ENCODE measurements at places on chromosomes 7 and 10. TPM values are rescaled to one million over a fixed set of nuclear protein-coding genes. Genes with fewer than 3 reads are reported as not detected.
A peak's percentile ranks its signal among the peaks of the same experiment; 100 is the strongest.

DNA sequence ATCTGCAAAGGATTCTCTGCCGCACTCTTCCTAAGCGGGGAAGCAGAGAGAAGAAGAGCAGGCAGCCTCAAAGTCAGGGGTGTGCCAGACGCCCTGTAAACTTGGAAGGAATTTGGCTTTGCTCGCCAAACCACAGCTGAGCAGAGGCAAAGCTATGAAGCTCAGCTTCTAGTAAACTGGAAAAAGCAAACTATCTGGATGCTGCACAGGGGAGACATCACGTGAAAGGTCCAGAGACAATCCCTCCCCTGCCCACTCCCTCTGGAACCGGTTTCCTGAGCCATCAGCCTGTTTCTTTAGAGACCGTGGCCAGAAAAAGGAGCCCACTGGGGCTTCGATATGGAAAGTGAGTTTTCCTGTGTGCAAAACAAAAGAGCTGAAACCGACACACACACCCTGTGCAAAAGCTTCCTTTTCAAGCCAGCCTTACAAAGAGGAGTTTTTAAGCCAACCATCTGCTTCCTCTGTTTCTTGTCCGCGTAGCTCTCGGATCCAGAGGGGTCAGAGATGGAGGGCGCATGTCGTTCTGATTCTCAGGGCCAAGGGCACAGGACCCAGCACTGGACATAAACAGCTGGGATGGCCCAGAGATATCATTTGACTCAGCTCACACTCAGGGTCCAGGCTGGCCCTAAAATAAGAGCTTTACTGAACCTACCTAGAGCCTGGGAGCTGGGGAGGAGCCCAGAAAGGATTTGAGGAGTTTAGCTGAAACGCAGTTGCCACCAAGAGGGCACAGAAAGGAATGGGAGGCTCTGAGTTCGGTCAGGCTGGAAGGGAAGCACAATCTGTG, 58.2 kb upstream of the DNAAF5 start:
- peak; percentile 62 for DNase-seq

GRCh38 chr10:96497391-96497790, 16.3 kb downstream of the TLL2 start:
- DNase-seq = no peak

DNA sequence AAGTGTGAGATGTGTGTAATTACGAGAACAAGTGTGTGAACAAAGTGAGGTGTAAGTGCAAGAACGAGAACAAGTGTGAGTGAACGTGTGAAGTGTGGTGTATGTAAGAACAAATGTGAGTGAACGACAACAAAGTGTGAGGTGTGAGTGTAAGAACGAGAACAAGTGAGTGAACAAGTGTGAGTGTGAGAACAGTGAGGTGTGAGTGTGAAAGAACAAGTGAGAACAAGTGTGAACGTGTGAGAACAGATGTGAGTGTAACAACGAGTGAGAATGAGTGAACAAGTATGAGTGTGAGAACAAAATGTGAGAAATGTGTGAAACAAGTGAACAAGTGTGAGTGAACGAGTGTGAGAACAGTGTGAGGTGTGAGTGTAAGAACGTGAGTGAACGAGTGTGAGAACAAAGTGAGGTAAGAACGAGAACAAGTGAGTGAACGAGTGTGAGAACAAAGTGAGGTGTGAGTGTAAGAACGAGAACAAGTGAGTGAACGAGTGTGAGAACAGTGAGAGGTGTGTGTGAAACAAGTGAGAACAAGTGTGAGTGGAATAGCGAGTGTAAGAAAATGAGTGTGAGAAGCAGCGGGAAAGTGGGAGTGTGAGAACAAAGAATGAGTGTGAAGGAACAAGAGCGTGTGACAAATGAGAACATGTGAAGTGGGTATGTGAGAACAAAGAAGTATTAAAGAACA, 47.2 kb downstream of the ESYT2 start:
- DNase-seq = no peak

The TEX47 gene
- not detected for polyA plus RNA-seq

The SLIT1 gene
- 0.02 TPM for polyA plus RNA-seq

GRCh38 chr10:80412486-80412885, 4.1 kb downstream of the PRXL2A start:
- no peak for DNase-seq

DNA sequence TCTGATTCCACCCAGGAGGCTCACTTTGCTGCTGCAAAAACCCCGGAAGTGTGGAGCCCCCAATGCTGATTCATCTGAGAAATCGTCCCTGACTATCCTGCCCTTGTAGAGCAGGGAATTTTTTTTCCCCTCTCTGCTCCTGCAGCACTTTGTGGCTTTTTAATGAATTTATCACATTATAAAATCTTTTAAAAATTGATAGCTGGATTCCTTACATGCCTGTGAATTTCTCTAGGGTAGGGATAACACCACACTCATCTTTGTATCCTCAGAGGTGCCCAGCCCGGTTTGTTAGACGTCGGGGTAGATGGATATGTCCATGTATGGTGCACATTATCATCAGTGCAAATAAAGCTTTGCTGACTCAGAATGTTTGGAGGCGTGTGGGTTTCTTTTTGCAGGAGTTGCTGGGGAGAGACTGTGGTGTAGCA, 185.7 kb downstream of the STK31 start:
- no peak for DNase-seq

The FANK1 gene
- 2.4 TPM for polyA plus RNA-seq

The CALY gene
- polyA plus RNA-seq = 0.91 TPM

DNA sequence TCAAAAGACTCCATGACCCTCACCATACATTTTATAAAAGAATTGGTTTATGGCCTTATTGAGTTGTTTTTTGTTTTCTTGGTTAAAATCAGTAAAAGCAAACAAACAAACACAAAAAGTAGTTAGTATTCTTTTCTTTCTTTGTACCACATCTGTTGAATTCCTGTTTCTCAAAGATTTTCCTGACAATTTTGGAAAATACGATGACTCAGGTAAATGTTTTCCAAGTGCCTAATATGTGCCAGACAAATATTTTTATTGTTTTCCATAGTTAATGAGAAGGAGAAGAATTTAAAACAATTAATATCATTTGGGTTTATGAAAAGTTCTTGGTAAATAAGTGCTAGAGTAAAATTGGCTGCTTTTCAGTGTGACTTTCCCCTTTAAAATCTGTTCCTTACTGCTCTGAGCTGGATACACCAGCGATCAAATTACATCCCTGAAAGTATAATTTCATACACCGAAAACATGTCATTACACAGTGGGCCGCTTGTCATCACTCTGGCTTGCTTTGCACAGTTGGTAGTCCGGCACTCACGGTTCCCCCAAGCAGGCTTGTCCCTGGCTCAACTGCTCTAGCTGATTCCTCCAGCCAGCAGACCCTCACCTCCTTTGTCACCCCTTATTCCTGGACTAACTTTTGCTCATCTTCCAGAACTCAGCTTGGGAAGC, 80.5 kb downstream of the TBXAS1 start:
- no peak for DNase-seq

DNA sequence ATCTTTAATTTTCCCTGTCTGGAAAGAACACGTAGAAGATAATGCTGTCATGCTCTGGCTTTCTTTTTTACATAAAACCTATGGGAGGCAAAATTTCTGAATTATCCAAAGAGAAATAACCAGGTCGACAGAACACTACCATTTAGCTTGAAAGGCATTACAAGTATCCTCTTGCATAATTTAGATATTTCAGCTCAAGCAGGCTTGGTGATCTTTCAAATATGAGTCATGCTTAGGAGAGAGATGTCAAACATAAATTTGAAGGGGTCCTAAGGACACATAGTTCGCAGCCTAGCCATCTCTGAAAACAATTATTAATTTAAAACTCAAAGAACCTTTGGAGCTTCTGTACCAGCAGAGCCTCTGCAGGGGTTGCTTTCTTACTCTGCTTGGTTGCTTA, 100.9 kb downstream of the FAS start:
- no peak for DNase-seq

DNA sequence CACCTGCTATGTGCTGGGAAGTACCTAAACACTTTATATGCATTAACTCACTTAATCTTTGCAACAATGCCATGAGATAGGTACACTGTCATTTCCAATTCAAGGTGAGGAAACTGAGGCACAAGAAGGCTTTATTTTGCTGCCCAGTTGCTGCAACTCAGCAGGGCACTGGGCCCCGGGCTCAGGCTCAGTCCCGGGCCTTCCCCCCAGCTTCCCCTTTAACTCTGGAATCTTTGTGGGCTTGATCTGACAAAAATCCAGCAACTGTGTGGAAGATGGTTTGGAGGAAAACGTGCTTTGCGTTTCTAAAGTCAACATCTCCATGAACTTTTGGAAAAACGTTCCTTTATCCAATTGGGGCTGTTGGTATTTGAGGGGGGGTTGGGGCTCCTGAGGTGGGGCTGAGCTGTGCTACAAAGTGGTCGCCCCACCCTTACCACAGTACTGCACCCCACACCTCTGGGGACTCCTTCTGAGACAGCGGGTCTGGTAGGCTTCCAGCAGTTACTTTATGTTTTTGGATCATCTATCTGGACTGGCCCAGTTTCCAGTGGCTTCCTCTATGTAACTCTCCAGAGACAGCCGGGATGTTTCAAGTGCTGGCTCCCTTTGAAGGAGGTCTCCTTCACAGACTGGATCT, 40.5 kb upstream of the CAMK1D start:
- no peak for DNase-seq

DNA sequence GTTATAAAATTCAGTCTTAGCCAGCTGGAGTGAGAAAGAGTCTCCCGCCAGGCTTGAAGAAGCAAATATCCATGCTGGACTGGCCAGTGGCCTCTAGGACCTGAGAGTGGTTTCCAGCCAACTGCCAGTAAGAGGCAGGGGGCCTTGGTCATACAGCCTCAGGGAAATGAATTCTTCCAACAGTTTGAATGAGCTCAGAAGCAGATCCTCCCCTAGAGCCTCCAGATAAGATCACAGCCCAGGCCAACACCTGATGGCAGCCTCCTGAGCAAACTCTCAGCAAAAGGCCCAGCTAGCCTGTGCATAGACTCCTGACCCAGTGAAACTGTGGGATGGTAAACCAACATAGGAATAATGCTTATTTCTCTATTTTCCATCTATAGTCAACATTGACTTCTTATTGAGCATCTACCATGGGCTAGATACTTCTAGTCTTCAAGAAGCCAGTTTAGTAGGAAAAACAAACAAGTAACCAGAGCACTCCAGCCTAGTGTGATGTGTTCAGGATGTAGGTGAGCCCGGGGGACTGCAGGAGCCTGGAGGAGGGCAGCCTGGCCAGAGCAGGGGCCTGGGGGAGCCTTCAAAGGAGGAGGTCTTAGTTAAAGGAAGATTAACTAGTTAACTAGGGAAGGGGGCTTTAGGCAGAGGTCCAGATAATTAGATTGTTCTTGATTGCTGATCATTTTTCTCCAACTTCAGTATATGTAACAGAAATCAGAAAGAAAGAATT, 115.4 kb upstream of the ADO start:
- DNase-seq = no peak

The SPAM1 gene
- polyA plus RNA-seq = not detected

GRCh38 chr7:29557954-29558353, 5.7 kb upstream of the PRR15 start:
- DNase-seq = no peak

The XRCC2 gene
- 1.6 TPM for polyA plus RNA-seq

GRCh38 chr10:100184426-100184825, 1.4 kb downstream of the ERLIN1 start:
- DNase-seq = no peak

The EPDR1 gene
- 4.8 TPM for polyA plus RNA-seq

The GOLGA7B gene
- not detected for polyA plus RNA-seq

The C7orf57 gene
- polyA plus RNA-seq = 0.07 TPM

- no peak for DNase-seq
Measured at GRCh38 chr10:6068006-6068405, 5.8 kb upstream of the IL2RA start.

GRCh38 chr7:80876894-80877414, 41.9 kb downstream of the SEMA3C start:
- DNase-seq = no peak

DNA sequence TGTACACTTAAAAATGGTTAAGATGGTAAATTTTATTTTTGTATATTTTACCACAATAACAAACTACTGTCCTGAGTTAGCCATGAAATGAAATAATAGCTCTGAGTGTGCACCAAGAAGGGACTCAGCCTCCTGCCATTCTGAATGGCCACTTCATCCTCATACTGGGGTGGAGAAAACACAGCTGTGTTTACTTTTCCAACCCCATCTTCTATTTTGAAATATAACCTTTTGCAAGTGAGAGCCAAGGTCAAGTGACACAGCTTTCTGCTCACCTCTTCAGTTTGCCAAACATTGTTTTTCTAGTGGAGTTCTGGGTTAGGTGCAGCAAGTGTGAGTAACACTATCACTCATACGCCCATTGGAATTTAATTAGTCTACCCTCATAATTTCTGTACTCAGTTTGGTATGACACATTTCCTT, 107.4 kb upstream of the GLCCI1 start:
- peak; percentile 11 for DNase-seq

GRCh38 chr7:33892945-33893344, 12.4 kb upstream of the BMPER start:
- DNase-seq = no peak

The TRIM24 gene
- polyA plus RNA-seq = 5.4 TPM

The TMEM176B gene
- not detected for polyA plus RNA-seq

The EN2 gene
- not detected for polyA plus RNA-seq

The FAM25A gene
- not detected for polyA plus RNA-seq

- DNase-seq = no peak
Measured at GRCh38 chr7:120190566-120190965, 82.4 kb upstream of the KCND2 start.

DNA sequence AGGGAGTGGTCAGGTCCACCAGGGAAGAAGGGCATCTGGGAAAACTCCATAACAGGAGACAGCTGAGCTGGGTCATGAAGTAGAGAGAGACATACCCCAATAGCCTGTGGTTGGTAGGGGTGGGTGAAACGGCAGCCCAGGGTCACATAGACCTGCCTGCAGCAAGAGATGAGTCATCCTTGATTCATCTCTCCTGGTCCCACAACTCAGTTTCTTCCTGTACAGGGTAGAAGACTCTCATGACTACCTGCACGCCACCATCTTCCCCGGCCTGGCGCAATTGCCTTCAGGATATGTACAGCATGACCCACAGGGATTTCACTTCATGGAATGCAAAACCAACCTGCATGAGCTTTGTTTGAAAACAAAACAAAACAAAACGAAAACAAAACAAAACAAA, 45.1 kb upstream of the ADAM12 start:
- DNase-seq = no peak

The PRSS37 gene
- not detected for polyA plus RNA-seq

The CCL24 gene
- polyA plus RNA-seq = not detected

- no peak for DNase-seq
Measured at GRCh38 chr10:114308531-114309363, 69.7 kb downstream of the VWA2 start.

The LIPM gene
- polyA plus RNA-seq = not detected

DNA sequence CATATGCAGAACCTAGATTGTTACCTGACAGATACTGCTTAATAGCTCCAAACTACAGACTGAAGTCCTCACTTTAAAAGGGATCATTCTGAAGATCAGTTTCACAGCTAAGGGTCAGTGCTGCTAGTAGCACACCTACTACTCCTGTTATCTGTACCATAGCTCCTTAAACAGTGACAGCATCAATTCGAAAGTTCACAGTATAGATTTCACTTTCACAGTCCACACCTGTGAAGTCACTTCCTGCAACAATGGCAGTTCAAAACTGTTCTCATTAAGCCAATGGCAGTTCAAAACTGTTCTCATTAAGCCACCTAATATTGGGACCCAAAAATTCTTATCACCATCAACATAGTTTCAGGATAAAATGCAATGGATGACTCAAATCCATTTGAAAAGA, 10.7 kb upstream of the FHIP2A start:
- DNase-seq = no peak
